Right kidney (tissue), 9 donors: ENCODE measurements at places on chromosomes 11 and 22.

DNA sequence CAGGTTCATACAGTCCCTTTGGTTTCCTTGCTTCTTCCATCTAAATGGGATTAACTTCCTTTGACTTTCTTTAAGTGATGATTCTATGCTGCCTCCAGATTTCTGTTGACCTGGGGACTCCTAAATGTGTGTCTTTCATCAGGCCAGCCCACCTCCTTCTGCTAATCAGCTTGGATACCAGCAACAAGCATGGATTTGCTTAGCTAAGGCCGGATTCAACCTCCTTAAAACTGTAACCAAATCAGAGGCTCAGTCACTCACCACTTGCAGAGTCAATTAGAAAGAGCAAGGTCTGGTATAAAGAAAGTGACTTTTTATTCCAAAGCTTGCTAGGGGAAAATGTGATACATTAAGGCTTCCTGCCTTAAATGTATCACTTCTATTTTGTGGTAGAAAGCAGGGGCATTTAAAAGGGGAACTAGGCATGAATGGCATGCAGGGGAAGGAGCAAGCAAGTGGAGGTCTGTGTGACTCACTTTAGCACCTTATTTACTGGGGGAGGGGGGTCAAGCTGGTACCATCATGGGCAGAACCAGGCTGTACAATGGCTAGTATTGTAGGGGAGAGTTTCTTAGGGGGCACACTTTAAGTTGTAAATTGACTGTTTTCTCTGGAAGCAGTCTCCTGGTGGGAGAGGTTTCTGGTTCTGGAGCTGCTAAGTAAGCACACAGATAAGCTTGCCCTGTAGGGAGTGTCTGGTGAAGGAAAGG, 239.0 kb upstream of the PDGFD start:
- DNase-seq, result no peak

DNA sequence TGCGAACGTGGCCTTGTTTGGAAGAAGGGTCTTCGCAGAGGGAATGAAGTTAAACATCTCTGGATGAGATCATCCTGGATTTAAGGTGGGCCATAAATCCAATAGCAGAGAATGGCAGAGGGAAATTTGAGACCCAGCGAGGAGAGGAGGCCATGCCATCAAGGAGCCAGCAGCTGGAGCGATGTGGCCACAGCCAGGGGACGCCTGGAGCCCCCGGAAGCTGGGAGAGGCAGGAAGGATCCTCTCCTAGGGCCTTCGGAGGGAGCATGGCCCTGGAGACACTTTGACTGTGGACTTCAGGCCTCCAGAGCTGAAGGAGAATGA, 22.1 kb downstream of the ANO1 start:
- no peak for DNase-seq

DNA sequence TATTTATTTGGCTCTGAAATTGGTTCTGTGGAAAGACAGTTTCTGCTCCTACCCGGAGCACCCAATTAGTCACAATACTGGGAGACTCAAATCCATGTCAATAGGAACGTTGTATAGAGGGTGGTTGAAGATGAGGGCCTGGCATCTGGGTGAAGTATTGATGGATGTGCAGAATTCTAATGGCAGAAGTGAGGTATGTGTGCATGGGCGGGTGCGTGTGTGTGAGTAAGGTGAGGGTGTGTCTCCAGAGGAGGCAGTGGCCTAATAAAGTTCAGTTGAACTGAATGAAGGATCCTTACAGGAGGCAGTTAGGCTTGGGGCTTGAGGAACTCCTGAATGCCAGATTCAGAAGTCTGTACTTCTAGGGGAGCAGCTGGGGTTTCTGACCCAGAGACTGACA, 71.8 kb upstream of the B3GAT1 start:
- DNase-seq, result no peak

DNA sequence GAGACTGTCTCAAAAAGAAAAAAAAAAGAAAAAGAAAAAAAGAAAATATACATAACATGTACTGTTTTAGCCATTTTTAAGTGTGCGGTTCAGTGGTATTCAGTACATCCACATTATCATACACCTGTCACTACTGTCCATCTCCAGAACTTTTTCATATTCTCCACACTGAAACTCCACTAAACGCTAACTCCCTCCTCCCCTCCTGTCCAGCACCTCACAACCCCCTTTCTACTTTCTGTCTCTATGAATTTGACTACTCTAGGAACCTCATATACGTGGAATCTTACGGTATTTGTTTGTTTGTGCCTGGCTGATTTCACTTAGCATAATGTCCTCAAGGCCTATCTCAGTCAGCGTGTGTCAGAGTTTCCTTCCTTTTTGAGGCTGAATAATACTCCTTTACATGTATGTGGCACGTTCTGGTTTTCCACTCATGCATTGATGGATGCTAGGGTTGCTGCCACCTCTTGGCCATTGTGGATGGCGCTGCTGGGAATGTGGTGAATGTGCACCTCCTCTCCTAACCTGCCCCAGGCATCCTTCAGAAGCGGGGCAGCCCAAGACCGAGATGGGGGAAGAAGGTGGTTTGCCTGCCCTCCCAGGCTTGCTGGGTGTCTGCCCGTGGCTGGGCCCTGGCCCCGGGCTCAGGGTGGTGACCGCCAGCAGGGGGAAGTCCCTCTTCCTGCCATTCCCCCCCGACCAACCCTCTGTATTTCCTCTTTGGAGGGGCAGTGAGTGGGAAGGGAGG, 60.5 kb downstream of the BCR start:
- DNase-seq, result no peak

GRCh38 chr11:11108026-11108425, 245.0 kb downstream of the CSNK2A3 start:
- no peak for DNase-seq

- DNase-seq, result peak; percentile 50
Measured at GRCh38 chr11:47161134-47161854, 15.4 kb downstream of the ARFGAP2 start.

DNA sequence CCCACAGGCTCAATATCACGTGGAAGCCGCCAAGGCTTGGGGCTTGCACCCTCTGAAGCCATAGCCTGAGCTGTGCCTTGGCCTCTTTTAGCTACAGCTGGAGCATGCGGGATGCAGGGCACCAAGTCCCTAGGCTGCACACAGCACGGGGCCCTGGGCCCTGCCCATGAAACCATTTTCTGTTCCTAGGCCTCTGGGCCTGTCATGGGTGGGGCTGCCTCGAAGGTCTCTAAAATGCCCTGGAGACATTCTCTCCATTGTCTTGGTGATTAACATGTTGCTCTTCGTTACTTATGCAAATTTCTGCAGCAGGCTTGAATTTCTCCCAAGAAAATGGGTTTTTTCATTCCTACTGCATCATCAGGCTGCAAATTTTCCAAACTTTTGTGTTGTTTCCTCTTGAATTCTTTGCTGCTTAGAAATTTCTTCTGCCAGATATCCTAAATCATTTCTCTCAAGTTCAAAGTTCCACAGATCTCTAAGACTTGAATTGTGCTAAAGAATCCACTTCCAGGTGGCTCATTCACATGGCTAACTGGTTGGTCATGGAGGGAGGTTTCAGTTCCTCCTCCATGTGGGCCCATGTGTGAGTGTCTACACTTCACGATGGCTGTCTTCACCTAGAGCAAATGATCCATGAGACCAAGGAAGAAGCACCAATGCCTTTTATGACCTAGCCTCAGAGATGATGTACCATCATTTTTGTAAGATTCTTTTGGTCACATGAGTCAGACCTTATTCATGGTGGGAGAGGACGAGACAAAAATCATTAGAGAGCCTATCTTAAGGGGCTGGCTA, 7.4 kb upstream of the CREBZF start:
- DNase-seq, result no peak
